ENCODE measurements at places on chromosomes 1 and 21.

DNA sequence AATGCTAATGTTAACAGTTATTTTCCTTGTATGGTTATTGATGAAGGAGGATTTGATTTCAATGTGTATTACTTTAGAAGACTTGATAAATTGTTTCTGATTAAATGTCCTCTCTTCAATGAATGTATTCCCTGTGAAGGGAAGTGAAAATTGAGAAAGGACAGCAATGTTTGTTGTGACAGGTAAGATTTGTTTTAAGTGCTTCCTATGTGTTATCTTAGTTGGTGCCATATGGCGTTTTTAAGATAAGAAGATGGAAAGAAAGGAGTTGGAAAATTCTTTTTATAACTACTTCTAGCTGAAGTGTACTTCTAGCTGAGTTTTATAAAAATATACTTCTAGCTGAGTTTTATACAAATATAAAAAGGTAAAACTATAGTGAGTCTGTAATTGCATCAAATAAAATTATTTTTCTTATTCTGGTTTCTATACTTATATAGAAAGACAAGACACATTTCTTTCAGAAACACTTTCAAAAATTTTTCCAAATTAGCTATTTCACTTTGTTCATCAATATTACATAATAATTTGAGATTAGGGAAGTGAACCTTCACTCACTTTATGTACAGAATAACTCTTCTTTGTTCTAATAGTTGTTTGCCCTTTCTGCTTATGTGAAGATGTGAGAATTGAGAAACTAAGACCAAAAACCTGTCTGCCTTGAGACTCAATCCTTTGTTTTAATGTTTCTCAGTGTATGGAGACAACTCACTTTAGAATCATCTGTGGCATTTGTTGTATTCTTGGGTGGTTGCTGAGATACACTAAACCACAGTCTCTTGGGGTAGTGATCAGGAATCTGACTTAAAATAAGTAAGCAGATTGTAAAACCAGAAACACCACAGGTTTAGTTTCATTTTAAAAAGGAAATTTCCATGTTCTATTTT, 382.9 kb upstream of the B3GALT2 start:
- DNase-seq = no peak

DNA sequence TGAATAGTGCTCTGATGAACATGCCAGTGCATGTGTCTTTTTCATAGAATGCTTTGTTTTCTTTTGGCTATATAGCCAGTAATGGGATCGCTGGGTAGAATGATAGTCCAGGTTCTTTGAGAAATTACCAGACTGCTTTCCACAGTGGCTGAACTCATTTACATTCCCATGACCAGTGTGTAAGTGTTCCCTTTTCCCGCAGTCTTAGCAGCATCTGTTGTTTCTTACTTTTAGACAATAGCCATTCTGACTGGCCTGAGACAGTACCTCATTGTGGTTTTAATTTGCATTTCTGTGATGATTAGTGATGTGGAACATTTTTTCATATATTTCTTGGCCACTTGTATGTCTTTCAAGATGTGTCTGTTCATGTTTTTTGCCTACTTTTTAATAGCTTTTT, 784.5 kb downstream of the USP25 start:
- no peak for DNase-seq

- no peak for DNase-seq
Measured at GRCh38 chr1:14392859-14393365, 205.6 kb upstream of the KAZN start.

DNA sequence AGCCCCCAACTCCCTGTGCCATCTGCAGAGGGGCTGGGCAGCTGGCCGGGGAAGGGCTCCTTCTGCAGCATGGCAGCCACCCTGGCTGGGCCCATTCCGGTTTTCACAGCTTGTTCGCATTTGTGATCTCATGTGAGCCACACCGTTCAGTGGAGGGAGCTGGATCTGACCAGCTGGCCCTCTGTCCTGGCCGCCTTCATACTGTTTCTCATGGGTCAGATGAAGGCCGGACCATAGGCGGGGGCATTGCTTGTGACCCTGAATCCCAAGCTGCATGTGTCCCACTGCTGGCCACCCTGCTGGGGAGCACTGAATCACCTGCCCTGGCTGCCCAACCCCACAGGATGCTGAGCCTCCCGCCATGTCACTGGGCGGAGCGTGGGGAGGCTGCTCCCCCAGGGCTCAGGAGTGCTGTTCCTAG, 36.4 kb upstream of the PRSS38 start:
- DNase-seq = no peak

Measured in activated CD4-positive, alpha-beta T cell treated with anti-CD3 and anti-CD28 coated beads, Interleukin-2, amount 50 U/mL, for 24 hours (primary cell).